ENCODE measurements at places on chromosomes 2 and 18.

DNA sequence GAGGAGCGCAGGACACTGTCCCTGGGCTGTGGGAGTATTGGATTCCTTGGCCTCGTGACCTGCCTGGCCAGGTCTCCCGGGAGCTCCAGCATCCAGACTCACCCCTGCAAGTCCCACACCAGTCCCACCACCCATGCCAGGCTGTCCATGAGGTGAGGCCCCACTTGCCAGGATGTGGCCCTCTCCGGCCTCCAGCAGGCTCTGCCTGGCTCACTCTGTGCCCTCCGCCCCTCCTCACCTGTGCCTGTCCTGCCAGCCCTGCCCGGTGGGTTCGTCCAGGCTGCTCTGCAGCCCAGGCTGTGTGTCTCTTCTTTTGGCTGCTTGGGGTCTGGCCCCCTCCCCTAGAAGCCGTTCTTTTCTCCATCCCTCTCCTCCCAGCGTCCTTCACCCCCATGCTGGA, 436.8 kb upstream of the MYT1L start:
- DNase-seq: no peak

DNA sequence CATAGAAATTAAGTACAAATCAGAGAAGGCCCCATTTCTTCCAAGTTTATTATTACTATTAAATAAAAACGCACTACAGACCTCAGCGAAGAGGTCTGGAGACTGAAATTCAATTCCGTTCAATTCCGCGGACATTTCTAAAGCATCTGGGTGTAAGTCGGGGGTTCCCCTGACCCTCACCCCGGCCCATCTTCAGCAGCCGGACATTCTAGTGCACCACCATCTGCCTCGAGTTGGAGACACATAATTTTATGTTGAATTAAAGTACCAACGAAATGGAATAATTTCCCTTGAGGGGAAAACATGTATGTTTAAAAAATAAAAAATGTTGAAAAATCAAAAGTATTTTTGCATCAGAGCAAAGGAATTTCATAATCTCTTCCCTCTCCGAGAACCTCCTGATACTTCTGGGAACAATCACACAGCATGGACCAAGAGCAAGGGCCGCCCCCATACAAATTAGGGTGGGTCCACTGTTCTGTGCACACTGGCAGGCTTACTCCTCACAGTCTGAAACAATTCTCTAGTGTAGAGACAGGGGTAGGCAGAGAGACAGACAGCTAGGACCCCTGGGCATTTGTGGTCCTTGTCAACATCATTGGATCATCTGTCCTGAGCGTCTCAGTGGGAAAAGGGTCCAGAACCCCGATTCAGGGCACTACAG, 29.3 kb downstream of the MBP start:
- no peak for DNase-seq

GRCh38 chr2:241270531-241270930, 44.9 kb downstream of the HDLBP start:
- DNase-seq: no peak

DNA sequence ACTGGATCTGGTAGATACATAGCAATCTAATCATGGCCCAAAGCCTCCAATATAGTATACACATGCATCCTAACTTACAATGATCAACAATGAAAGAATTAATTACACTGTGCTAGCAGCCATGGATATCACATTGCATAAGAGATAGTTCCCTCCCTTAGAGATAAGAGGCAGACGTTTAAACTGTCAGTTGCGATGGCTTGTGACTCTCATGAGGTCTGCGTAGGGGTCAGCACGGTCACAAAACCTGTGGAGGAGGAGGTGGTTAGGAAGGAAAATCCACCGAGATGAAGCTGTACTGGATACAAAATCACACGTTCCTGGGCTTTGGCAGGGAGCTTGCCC, 800 bp upstream of the RALB start:
- no peak for DNase-seq

DNA sequence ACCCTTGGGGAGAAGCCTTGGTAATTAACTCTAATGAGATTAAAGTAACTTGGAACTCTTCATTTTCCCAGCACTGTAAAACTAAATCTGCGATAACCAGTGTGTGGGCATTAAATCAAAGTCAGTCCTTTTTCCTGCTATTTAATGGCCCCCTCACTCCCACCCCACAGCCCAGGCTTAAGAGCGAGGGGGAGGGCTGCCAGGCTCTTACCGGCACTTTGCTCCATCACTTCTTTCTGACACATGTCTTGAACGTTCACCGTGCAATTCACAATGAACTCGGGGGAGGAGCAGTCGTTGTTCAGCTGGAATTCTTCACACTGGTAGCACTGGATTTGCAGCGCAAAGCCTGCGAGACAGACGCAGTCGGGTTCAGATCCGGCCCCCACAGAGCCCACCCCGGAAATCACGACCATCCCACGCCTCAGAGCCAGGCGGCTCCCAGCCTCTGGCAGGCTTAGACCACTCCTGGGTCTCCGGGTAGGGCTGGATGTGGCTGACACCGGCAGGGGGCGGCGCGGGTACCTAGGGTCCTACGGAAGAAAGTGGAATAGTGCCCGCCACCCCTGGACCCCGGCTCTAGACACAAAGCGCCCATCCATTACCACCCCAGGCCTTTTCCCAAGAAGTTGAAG, 1.7 kb downstream of the LYPD1 start:
- no peak for DNase-seq

DNA sequence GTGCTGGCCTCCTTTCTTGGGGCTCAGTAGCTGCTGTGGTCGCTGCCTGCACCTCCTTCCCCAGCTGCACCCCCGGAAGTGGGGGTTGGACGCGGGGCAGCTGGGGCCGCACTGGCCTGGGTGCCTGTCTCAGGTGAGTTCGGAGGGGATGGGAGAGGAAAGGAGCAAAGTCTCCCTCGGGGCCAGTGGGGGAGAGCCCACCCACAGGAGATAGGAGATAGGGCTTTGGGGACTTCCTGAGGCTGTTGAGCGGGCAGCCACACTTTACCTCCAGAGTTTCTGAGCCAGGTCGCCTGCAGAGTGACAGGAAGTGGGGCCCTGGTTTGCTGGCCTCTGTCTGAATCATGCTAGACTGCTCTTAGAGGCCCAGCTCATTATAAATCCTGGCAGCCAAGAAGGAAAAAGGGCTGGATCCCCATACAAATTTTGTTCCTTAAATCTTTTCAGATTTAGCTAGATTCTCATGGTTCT, 8.1 kb downstream of the MBP start:
- no peak for DNase-seq

Measured in bone marrow (tissue), 2 donors.